ENCODE measurements at places on chromosomes 16 and 17. TPM values are rescaled to one million over a fixed set of nuclear protein-coding genes. Genes with fewer than 3 reads are reported as not detected.

KCNJ16 gene
- total RNA-seq, result 14.8 TPM

ABCA6 gene
- 34.2 TPM for total RNA-seq

AARSD1 gene
- total RNA-seq, result 56.4 TPM

- no peak for DNase-seq
Observed at GRCh38 chr17:27944546-27945332, 51.6 kb upstream of the LYRM9 start.

- DNase-seq, result no peak
Observed at GRCh38 chr17:42378359-42378958, 9.8 kb downstream of the STAT3 start.
